Lung microvascular endothelial cell (primary cell): ENCODE measurements at places on chromosomes 11 and 22. TPM values are rescaled to one million over a fixed set of nuclear protein-coding genes. Genes with fewer than 3 reads are reported as not detected.

- peak; percentile 19 for DNase-seq
Observed at GRCh38 chr11:123742031-123742723, 717 bp upstream of the ZNF202 start.

DNA sequence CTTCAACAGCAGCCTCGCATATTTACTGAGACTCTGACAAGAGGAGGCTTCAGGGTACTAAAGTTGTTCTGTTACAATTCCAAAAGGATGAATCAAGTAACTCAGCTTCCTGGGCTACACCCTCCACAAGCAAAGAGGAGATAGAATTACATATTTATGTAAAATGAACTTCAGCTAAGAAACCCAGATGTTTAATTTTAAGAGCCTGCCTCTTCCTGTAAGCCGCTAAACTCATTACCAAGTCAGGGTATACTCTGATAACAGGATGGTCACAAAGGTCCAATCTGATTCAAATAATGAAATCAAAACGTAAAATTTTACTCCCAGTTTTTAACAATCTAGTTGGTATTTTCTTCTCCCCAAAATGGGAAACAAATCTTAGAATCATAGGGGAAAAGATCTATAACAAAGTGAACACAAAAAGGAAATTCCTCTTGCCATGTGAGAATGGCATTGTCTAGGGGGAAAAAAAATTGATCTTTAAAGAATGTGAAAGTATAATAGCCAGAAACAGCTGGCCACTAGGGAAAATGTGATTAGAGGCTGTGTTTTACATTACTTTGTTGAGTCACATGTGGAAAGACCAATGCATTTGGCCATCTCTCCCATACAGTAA lies 30.9 kb downstream of the CHEK2 start:
- peak; percentile 73 for DNase-seq

GRCh38 chr22:43921370-43921769 lies 2.2 kb upstream of the PNPLA3 start:
- peak; percentile 72 for DNase-seq

DNA sequence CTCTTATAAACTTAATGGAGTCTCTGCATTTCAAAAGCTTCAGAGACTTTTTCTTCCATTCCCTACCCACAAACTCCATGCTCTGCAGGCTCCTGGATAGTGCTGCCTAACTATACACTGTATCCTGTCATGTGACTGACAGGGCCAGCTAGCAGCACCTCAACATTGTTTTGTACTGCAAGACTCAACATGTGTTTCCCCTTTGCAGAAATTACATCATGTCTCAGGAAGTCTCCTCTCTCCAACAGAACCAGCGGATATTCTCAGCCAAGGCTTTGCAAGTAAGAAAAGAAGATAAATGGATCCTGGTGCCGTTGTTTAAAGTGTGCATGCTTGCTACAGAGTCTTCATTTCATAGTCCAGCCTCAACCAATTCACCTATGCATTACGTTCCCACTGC lies 164.0 kb upstream of the UBASH3B start:
- peak; percentile 95 for DNase-seq

GRCh38 chr22:43889201-43889859 lies 2.5 kb downstream of the PNPLA5 start:
- DNase-seq = no peak

Gene KCTD14
- 0.22 TPM in 1 of 2 replicates, not detected in the other for total RNA-seq

Gene IFITM10
- 0.44 and 1.2 TPM in 2 replicates for total RNA-seq
